Suppressor macrophage treated with lipopolysaccharide for 4 hours (primary cell): ENCODE measurements at places on chromosomes 11 and 22.

DNA sequence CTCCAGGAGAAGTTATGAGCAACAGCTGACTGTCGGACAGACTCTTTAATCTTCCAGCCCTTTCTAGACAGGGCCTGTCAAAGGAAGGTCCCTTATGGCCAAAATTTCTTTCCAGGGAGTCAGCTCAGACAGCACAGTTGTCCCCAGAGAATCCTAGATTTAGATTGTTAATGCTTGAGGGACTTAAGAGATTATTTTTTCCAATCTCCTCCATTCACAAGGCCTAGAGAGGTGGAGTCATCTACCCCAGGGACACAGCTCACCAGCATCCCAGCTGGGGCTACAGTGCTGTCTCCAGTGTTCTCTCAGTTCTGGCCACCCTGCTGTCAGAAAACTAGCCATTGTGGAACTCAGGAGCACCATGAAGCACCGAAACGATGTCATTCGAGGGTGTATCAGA, 7.8 kb downstream of the DSCAML1 start:
- no peak for DNase-seq

GRCh38 chr22:37617431-37617830, 8.8 kb downstream of the GGA1 start:
- no peak for DNase-seq

GRCh38 chr22:50201191-50202129, 649 bp downstream of the SELENOO start:
- no peak for DNase-seq

DNA sequence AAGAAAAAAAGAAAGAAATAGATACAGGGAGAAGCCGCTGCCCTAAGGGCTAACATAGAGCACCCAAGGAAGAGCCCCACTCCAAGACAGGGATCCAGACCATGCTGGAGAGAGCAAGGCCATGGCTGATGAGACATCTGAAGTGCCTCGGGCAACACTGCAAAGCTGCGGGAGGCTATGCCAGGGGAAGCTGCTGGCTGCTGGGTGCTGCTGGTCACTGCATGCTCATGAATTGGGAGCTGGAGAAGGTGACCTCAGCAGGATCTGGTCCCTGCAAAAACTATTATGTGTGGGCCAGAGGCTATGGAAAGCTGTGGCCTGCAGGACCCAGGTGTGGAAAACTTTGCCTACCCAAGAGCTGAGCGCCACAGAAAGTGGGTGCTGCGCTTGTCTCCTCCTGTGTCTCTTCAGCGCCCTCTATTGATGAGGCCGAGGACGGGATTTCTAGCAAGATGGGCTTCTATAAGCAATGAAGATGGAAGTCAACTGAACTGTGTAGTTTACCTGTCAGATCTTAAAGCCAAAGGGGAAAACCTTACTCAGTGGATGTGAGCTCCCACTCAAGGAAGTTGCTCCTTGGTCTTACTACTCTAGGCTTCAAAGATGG, 17.3 kb upstream of the SLC29A2 start:
- peak; percentile 75 for DNase-seq

GRCh38 chr11:99199341-99199740, 178.6 kb downstream of the CNTN5 start:
- DNase-seq = no peak

DNA sequence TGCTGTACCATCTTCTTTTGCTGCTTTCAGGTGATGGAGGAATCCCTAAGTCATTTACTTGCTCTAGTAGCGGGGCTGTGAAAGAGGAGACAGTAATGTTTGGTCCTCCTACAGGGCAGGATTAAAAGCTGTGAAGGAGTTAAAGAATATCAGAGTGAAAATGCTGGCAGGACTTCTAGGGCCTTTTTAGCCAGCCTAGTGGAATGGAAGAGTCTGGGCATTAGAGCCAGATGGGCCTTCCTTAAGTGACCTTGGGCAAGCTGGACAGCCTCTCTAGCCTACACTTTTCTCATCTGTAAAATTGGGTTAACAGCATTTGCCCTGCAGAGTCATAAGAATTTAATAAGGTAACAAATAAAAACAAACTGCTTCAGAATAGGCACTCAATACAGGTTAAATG, 114.7 kb downstream of the RBFOX2 start:
- DNase-seq = no peak

GRCh38 chr11:113574586-113574985, 99.4 kb upstream of the DRD2 start:
- no peak for DNase-seq

GRCh38 chr11:30855383-30856006, 269.3 kb upstream of the MPPED2 start:
- peak; percentile 1 for DNase-seq

GRCh38 chr11:79845002-79845709, 404.3 kb upstream of the TENM4 start:
- DNase-seq = no peak

DNA sequence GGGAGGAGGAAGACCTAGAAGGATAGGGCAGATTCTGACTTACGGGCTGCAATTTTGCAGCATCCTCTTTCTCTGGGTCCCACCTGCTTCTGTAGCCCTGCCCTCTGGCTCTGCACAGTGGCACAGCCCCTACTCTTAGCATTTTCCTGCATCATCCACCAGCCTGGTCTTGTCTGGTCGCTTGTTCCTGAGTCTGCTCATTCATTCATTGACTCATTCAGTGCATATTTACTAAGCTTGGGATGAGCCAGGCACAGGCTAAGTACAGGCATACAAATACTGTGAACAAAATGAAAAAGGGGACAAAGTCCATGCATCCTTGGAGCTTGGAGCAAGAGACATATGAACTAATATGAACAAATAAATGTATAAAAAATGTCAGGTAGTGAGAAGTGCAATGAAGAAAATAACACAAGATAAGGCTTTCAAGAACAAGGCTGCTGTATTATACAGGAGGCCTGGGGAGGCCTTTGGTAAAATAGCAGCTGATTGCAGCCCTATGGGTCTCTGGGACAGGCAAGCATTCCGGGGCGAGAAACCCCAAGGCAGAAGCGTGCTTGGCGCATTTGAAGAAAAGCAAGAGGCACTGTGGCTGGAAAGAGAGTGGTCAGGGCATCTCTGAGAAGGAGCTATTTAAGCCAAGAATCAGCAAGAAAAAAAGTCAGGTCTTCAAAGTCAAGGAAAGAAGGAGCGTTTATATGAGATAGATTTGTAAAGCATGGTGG, 108.0 kb upstream of the ALX4 start:
- no peak for DNase-seq

DNA sequence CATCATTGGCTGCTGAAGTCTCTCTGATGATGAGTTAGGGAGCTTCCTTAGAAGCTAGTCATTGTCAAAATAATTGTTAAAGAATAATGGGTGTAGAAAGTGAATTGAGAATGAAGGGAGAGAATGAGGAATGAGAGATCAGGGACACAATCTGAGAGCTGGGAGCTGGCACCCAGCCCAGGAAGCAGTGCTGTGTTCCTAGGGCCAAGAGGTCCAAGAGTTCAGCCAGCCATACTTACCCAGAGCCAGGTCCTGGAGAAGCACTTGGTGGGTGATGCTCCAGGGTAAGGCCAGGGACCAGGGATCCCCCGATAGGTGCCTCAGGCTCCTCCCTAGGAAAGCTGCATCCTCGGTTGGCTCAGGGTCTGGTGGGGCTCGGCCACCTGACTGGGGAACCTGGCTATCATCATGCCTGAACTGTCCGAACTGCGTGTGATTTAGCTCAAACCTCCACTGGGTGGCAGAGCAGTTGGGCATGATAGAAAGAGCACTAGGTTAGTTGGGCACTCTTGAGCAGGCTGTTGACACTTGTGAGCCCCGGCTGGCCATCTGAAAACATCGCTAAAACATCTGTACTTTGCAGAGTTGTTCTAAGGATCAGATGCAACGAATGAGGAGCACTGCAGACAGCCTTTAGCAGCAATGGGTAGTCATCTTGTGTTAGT, 123.9 kb upstream of the NCAM1 start:
- DNase-seq = no peak

- no peak for DNase-seq
These were observed 5.7 kb downstream of the CHADL start for GRCh38 chr22:41234815-41235695.

- no peak for DNase-seq
These were observed 6.8 kb downstream of the SELENOO start for GRCh38 chr22:50207383-50208140.

GRCh38 chr11:13259374-13259773, 18.2 kb upstream of the BMAL1 start:
- DNase-seq = no peak

GRCh38 chr11:2451336-2451735, 6.5 kb downstream of the KCNQ1 start:
- no peak for DNase-seq

DNA sequence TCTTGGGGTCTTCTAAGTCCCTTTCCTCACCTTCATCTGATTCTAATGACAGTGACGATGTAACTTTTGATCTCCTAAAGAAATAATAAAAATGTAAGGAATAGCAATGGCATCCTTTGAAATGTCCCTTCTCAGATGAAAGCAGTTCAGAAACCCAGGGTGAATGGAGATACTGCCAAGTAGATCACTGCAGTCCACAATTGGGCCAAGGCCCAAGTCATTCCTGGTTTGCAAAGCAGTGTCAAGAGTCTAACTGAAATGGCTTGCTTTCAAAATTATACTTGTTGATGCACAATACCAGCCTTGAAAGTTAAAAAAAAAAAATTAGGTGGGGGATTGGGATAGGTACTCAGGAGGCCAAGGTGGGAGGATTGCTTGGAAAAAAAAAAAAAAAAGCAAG, 20.4 kb downstream of the ASCC2 start:
- DNase-seq = no peak

DNA sequence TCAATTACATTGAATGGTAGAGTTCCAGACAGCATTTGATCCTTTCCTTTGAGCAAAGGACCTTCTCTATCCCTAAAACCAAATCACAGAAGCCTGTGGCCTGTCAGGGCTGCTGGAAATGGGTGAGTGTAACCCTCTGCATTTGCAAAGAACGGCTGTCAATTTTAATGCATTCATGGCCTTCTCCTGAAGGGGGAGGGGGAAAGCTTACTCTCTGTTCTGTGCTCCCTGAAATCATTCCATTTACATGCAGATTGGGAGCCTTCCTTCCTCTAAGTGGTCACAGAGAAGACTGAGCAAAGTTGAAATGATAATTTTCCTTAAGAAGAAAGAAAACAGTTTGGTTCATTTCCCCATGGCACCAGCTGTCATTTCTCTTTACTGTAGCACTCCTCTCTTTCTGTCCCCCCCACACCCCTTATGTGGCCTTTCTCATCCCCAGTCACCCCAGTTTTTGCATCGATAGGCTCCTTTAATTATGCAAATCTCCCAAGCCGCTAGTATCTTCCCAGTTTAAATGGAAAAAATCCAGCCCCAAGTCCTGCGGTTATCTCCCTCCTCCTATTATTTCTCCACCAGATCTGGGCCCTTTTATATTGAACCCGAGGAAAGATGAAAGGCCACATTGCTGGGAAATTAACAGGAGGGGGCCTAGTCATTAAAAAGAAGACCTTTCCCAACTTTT, 109.4 kb upstream of the KIRREL3 start:
- DNase-seq = no peak

DNA sequence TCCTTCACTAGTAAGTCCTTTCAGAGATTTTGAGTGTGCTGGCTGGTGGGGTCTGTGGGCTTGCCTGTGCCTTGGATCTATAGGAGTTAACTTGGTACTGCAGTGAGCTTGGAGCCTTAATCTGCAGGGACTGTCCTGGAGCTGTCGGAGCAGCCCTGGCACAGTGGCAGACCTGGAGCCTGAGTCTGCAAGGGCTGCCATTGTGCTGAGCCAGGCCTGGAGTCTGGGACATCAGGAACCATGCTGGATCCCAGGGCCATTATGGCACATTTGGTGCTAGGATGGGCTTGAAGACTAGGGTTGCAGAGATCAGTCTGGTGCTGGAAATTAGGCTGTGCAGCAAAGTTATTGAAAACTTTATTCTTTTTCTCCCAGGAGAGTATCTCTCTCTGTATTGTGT, 665.4 kb downstream of the METTL15 start:
- no peak for DNase-seq

- no peak for DNase-seq
These were observed 177.9 kb downstream of the JRKL start for GRCh38 chr11:96567667-96568066.

- no peak for DNase-seq
These were observed 2.1 kb downstream of the EMID1 start for GRCh38 chr22:29207562-29208501.

GRCh38 chr11:19727246-19727645, 14.6 kb downstream of the NAV2 start:
- DNase-seq = peak; percentile 54

DNA sequence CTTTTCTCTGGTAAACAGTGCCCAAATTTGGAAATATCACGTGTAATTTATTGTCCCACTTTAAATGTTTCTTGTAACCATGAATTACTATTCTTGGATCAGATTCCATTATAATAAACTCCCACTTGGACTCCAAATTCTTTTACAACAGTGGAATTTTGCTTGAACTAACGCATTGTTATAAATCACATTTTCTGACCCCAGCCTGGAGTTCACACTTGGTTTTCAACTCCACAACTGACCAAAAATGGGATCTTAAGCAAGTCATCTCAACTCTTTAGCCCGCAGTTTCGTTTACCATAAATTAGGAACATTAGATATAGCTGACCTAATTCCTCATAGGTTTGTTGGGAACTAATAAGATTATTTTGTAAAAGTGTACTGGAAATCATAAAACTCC, 336.8 kb upstream of the NCAM1 start:
- DNase-seq = no peak

DNA sequence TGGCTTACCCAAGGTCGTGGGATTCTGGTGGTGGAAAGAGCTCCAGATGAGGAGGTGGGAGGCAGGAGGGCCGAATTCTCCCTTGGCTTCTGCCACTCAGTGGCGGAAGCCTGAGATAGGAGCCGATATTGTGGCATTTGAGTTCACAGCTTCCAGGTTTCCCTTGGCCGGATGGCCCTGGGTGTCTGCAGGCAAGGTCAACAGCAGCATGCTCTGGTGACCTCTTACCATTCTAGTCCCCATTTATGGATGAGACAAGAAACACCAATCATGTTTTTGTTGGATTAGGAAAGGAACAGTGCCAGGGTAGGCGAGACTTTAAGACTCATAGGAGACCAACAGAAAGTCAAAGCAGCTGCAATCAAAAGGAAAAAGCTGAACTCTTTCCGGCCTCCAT, 89.7 kb downstream of the GRAMD1B start:
- DNase-seq = no peak

DNA sequence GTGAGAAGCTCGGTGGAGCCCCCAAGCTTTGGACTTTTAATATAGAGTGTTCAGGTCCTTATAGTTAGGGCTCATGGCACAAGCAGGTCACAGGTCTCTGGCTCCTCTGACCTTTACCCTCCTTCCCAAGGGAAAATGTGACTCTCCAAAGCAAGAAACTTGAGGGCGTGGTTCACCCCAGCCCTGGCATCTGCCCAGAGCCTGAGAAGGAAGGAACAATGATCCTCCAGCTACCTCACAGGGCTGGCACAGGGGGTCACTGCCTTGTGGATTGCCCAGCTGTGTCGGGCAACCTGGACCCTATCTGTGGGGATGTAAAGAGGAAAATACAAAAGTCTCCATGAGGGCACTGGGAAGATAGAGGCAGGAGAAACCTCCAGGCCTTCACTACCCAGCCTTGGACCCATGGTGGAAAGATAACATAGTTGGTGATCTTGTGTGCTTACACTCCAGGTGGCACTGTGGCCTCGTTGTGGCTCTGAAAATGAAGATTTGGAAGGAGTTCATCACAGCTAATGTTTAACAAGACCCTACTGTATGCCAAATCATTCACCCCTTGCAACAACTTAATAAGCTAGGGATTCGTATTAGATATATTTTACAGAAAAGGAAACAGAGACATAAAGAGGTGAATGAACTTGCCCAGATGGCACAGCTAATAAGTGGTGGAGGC, 3.8 kb upstream of the ZNF195 start:
- no peak for DNase-seq
